ENCODE measurements at places on chromosomes 12 and 14. TPM values are rescaled to one million over a fixed set of nuclear protein-coding genes. Genes with fewer than 3 reads are reported as not detected.

Gene KRT77
- total RNA-seq, result 0.34 TPM

Gene PRIMA1
- 2.5 TPM for total RNA-seq

Gene SLC41A2
- 12.7 TPM for total RNA-seq

Gene LHX5
- total RNA-seq, result 1.6 TPM

Gene TMEM52B
- not detected for total RNA-seq

Gene KIAA0586
- total RNA-seq, result 16.0 TPM

Gene GPRC5D
- not detected for total RNA-seq

Gene PDE3A
- total RNA-seq, result 0.41 TPM

DNA sequence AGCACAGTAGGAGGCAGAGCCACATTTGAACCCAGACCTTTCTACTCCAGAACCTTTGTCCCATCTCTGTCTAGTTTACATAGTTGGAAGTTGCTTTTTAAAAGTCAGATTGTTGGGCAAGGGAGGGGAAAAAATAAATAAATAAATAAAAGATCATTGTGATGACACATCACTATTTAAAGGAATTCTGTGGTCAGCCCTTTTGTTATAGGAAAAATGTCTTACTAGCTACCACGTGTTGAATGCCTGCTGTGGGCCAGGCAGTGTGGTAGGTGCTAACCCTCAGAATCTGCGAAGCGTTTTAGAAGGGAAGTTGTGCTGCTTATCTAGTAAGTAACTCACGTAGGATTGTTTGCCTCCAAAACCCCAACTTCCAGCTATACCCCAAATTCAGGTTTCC lies 62.3 kb downstream of the BHLHE41 start:
- ATAC-seq, result peak; percentile 87

GRCh38 chr14:28778138-28779117 lies 11.8 kb downstream of the FOXG1 start:
- no peak for ATAC-seq

GRCh38 chr14:69574263-69574953 lies at the start of gene CCDC177:
CCDC177 (minus strand) TSS chr14:69574871; CDS start chr14:69573622, 1,249 bp downstream.
- peak; percentile 90 for ATAC-seq

DNA sequence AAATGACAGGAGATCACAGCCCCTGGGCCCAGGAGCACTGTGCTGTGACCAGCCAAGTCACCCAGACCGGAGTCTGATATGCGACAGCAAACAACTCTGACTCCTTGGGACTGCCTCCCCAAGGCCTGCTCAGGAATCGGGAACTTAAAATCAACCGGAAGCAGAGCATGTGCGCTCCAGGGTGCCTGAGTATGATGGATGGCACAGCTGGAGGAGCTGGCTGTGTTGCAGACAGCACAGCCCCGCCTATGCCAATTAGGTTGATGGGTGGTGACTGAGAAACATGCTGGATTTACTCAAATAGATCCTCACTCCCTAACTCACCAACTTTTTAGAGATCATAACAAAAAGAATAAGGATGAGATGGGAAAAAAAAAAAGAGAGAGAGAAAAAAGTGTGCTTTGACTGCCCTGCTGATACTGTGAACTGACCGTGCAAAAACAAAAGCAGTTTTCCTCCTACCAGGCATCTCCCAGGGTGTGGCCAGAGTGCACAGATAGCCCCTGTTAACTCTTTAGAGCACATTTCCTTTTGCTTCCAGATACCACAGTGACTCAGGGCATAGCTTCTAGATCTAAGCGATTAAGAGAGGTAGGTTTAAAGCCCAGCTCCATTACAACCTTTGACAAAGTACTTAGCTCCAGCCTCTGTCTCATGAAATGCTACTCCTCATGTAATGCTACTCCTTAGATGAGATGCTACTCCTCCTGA lies 27.4 kb upstream of the STON2 start:
- peak; percentile 79 for ATAC-seq

- ATAC-seq, result no peak
Observed at GRCh38 chr14:22168092-22168955, 420.7 kb downstream of the DAD1 start.

DNA sequence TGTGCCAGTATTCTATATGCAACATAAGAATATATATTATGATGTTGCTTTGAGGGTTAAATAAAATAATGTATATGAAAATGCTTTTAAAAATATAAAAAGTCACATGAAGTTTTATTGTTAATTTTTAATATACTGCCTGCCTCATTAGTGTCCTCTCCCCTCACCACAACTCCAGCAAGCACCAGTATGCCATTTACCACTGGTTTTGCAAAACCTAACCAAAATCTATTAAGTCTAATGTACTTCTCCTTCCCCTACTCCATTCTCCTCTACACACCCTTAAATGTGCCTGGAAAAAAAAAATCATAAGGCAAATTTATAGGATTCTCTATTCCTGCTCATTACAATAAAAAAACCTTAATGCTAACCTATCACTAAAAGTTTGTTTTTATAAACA lies 24.0 kb upstream of the GNG2 start:
- no peak for ATAC-seq

DNA sequence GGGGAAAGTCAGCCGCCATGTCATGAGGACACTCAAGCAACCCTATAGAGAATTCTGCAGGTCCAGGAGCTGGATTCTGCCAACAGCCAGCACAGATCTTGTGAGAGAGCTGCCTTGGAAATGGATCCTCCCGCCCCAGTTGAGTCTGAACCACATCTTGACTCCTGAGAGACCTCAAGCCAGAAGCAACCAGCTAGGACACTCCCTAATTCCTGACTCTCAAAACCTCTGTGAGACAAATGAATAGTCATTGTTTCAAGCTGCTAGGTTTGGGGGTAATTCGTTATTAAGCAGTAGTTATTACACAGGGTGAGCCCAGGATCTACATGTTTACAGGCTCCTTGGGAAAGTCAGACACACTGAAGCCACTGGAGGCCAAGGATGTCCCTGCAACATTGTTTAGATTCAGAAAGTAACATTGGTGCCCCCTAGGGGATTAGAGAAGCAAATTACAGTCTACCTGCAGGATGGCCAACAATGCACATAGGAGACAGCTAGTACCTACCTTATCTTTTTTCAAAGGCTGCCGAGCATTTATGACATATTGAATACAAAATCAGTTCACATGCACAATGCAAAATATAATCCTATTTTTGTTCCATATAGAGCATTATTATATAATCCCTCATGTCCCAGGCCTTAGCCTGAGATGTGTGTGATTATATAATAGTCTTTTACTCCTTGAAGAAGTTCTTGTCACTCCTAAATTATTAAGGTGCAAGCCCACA lies 57.9 kb upstream of the FICD start:
- peak; percentile 92 for ATAC-seq

GRCh38 chr12:26239122-26239851 lies 43.9 kb downstream of the SSPN start:
- no peak for ATAC-seq

- ATAC-seq, result no peak
Observed at GRCh38 chr12:106999446-106999845, 12.5 kb upstream of the MTERF2 start.

DNA sequence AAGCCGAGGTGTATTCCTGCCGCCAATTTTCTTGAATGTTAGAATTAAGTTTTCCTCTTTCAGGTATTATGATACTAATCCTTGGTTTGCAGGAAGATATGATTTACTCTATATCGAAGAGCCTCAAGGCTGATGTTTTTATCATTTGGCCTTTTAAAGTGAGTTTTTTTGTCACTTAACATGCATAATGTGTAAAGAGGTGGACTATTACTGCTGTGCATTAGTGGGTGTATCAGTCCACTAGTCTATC lies 11.1 kb upstream of the TMPO start:
- no peak for ATAC-seq

DNA sequence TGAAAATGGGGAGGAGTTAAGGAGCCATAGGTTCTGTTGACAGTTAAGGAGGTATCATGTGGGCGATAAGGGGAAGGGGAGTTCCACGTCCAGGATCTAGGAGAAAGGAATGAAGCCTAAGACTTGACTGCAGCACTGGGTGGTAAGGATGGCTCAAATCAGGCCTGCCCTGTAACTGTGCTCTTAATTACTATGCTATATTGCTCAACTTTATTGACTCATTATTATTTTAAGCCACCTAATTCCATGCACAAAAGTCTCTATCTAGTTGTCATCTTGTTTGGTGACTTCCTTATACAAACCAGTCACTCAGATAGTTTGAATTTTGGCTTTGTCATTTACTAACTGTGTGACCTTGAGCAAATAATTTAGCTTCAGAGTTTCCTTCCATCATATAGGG lies 242.1 kb upstream of the ARHGAP5 start:
- no peak for ATAC-seq

GRCh38 chr12:109500406-109501185 lies 23.2 kb downstream of the UBE3B start:
- ATAC-seq, result no peak

DNA sequence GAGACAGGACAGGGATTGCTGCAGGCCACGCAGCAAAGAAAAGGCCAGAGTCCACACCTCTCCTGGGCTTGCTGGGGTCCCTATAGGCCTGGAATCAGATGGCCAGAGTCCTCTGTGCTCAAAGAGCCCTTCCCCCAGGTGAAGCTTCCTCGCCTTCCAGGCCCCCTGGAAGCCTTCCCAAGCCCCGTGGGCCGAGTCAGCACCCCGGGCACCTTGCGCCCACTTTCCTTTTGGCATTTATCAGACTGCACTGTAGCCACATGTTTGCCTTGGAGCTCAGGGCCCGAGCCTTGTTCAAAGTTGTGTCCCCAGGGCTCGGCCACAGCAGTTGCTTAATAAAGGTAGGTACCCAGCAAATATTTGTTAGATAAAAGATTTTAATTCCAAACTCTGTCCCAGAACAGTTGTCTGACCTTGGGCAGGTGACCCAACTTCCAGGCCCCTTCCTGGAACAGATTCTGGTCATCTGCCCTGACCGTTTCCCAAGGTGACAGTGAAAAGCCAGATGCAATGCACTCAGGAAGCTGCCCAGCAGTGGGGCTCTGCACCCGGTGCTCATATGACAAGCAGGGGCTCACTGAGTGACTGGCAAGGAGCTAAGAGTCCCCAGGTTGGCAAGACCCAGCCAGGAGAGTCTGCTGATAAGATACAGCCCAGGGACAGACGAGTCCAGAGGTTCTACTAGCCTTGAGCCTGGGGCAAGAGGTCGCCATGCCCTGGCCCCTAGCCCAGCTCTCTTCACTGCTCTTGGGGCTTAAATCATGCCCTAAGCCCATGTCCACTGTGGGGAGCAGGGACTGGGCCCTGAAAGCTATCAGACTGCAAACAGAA lies 81.2 kb downstream of the PITPNM2 start:
- no peak for ATAC-seq

GRCh38 chr14:32623300-32624093 lies 294.4 kb downstream of the AKAP6 start:
- no peak for ATAC-seq

DNA sequence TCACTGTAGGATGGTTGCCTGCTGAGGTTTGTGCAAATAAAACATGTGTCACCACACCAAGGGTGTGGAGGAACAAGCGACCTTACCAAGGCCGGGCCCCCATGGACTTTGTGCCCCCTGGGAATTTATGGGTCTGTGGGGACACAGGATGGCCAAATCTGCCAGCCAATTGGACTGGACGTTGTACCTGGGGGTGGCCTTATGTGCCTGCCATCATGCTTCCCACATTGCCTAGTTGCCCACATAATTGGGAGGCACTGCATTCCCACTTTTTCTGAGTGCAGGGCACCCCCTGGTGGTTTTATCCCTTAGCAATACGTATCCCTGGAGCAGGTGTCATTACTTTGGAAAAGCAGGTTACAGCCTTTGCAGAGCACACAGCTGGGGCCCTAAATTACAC lies 92.6 kb upstream of the TMPO start:
- no peak for ATAC-seq

DNA sequence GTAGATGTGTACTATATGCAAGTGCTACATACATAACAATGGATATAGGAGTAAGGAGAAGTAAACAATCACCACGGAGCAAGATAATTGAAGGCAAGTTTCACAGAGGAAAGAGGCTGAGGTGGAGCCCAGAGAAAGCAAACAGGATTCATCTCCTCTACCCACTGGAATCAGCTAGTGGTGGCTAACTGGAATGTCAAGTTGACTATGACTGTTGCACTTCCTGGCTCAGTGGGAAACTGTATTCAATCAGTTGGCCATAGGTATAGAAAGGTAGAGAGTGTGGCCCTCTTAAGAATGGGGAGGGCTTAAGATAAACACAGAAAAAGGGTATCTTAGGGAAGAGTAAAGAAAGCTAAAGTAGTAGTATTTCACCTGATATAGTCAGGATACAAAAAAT lies 62.4 kb downstream of the MAP4K5 start:
- ATAC-seq, result no peak

- ATAC-seq, result peak; percentile 79
Observed at GRCh38 chr14:93994919-93995682, 2.0 kb upstream of the CCDC197 start.

DNA sequence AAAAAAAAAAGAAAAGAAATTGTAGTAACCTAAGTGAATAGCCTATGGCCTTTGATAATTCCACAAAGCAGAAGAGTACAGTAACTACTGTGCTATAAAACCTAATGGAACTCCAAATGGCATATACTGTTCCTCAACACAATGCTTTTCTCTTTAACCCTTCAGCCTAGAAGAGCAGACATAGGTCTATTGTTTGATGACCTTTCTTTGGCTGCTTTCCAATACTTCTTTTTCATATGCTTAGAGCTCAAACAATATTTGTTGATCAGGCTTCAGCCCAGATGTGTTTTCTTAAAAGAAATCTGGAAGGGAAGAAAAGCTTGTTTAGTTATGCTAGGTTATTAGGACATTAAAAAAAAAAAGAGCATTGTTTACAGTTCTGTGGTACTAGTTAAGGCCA lies 116.4 kb downstream of the NTN4 start:
- no peak for ATAC-seq

DNA sequence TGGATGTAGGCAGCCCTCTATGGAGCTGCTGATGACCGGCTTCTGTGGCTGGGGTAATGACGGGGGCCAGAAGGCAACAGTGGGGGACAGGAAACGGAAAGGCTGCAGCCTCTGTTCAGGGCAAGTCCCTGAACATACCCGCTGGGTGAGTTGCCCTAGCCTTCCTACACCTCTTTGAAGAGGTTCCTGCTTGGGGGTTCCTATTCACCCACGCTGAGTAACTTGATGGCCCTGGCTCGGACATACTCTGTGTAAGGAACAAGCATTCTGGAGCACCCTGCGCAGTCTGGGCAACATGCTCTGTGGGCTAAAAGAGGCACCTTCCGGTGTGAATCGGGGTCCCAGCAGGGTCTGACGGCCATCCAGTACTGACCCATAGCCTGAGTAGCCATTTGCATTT lies 17.7 kb upstream of the GSC start:
- ATAC-seq, result no peak

DNA sequence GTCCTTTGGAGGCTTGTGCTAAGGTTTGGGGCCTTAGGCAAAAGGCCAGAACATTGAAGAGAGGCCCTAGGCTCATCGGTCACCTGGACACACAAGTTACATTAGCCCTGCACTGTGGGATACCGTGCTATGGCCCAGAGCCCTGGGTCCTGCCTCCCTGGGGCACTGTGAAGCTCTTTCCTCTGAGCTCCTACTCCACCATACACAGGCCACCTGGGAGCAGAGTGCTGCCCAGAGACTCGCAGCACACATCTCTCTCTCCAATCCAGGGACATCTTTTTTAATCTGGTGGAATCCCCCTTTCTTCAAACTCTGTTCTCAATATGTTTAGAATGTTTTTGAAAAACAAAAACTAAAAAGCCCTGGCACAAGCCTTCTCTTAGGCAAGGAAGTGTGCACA lies 314.2 kb upstream of the RGS6 start:
- no peak for ATAC-seq
